ENCODE measurements at places on chromosomes 5 and 9.
A peak's percentile ranks its signal among the peaks of the same experiment; 100 is the strongest.

DNA sequence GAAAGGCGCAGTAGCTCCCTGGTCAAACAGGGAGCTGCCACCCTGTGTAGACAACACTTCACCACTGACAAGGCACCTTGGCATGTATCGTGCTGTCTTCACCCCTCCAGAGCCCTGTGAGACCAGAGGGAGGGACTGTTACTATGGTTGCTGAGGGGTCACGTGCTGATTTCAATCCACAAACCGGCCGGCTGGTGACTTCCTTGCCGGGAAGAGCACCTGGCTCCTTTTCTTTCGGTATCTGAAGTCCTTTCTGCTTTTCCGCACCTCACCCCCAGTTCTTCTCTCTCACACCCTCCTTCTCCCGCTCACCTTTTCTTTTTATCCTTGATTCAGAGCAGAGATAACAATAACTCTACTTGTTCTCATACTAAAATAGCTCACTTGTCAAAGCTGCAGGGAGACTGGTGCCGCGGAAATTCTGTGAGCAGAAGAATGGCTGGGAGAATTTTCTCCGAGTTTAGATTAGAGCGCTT lies 327.2 kb downstream of the ZSWIM6 start:
- DNase-seq: no peak

DNA sequence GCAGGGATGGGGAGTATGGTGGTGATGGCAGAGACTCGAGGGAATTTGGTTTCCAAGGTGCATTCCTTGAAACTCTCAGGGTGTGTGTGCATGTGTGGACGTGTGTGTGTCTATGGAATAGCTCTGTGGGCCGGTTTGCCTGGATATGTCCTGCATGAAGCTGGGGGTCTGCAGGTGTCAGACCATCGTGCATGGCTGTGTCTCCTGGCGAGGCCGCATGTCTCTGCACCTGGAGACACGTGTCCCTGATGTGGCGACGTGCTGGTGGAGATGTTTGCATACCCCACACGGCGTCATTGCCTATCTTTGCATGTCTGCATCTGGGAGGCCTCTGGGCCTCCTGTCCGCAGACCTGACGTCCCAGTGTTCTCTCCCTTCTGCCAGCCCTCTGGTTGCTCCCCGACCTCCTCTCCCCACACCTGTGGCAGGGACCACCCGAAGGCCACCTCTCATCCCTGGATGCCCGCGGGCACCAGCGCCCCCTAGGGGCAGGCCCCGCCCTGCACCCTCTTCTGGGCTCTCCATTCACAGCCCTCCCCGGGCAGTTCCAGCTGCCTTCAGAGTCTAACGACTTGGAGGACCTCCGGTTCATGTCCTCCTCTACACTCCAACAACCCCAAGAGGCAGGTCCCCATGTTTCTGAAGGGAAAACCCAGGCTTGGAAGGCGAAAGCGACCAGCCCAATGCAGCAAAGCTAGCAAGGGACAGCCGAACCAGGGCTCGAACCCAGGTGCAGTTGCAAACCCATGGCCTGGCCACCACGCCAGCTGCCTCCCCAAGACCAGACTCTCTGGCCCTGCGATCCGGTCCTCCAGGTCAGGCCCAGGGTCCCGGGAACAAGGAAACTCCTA lies 88.6 kb downstream of the LMX1B start:
- no peak for DNase-seq

- no peak for DNase-seq
These were observed 24.8 kb downstream of the STX17 start for GRCh38 chr9:99931155-99931840.

GRCh38 chr9:97632248-97632984 lies 752 bp downstream of the TSTD2 start:
- DNase-seq: peak; percentile 45

GRCh38 chr9:14103115-14103514 lies 210.8 kb downstream of the NFIB start:
- no peak for DNase-seq

DNA sequence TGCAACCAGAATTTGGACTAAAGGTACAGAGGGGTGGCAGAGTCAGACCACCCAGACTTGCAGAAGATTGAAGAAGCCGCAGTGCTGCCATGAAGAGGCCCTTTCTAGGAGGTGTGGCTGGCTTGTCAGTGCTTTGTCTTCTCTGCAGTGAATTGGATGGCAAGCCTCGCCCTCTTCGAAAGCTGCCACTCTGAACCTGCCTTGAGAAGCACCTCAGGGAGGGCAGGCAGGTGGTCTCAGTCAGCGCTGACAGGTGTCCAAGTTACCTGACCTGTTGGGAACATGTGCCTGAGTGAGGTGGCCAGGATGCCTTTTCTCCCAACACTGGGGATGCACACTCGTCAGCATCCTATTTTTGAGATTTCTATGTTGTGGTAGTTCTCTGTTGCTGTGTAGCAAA lies 6.2 kb downstream of the TENT4A start:
- DNase-seq: no peak

GRCh38 chr5:138514021-138514420 lies 29.0 kb downstream of the ETF1 start:
- DNase-seq: no peak

DNA sequence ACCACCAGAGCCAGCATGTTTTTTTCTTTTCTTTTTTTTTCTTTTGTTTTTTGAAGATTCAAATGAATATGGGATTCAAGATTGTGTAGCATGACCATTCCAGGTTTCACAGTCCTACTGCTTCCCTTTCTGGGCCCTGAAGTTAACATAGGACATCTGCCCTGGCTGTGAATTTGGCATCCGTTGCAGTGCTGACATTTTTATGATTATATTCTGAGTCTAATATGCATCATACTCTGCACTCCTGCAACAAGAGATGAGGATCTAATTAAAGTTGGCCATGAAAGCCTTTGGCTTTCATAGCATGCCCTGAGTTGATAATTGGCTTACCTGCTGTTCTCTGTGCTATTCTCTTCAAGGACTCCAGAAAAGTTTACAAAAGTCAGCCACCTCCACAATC lies 29.8 kb downstream of the C5orf22 start:
- DNase-seq: no peak

GRCh38 chr9:93776873-93777272 lies 178.3 kb downstream of the BARX1 start:
- no peak for DNase-seq

GRCh38 chr5:172659909-172660628 lies 19.0 kb downstream of the NEURL1B start:
- DNase-seq: peak; percentile 54

DNA sequence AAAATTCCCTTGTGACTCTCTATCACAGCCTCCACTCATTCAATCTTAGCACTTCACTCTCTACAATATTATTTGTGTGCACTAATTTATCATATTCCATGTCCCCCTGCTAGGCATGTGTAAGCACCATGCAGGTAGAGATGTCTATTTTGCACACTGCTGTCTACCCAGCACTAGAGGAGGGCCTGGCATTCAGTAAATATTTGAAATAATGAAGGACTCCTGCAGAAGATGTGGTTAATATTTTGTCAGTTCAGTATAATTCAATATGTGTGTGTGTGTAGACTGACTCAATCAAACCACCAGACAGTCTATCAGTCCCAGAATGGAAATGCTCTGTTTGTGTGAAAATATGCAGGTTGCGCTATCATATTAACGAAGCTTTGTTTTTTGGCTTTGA lies 313.6 kb upstream of the CDH6 start:
- DNase-seq: no peak

DNA sequence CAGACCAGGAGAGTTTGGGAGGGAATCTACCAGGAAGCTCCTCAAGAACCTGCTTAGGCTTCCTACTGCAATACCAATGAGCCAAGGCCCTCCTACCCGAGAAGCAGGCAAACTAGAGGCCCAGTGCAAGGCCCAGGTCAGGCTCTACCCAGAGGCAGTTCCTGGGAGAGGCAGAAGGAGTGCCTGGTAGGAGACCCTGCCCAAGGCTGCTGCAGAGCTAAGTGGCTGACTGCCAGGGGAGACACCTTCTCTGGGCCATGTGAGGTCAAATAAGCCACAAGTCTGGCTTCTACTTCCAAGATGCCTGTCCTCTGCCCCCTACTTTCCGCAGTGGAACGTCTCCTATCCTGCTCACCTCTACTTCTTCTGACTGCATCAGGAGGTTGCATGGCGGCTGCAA lies 17.8 kb downstream of the ACSL6 start:
- no peak for DNase-seq

DNA sequence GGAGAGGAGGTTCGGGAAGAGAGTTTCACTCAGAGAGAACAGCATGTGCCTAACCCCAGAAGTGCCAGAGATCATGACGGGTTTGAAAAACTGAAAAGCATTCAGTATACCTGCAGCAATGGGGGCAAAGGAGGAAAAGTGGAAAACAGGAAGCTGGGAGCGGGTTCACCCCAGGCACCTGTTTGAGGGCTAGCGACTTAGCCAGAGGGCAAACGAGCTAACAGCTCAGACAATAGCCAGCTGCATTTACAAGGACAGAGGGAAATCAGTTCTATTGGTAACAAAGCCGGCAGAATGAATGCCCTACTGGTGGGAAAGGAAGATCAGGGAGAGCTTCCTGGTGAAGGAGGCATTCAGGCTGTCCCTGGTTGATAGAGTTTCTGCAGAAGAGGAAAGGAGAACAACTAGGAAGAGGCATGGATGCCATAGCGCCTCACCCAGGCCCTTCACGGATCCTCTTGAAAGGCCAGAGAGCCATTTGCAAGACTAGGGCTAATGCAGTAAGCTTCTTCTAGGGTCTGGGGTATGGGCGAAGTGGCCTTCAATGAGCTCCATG lies 141.7 kb upstream of the ADRA1B start:
- DNase-seq: no peak

GRCh38 chr5:126519637-126520592 lies 75.1 kb downstream of the ALDH7A1 start:
- no peak for DNase-seq

DNA sequence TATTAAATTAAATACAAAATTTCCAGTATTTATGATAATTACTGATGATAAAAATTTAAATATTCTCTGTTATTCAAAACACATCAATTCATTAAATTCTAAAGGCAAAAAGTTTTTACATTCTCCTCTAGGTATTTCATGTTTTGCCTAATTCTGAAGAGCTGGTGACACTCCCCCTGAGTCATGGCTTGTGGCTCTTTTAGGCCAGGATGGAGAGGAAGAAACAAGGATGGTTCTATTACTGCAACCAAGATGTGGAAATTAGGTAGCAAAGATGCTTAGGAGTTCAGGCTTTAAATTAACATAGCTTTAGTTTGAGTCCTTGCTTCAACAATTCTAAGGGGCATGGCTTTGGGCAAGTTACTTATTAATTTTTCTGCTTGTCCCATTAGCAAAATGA lies 1295.8 kb downstream of the EFNA5 start:
- no peak for DNase-seq

DNA sequence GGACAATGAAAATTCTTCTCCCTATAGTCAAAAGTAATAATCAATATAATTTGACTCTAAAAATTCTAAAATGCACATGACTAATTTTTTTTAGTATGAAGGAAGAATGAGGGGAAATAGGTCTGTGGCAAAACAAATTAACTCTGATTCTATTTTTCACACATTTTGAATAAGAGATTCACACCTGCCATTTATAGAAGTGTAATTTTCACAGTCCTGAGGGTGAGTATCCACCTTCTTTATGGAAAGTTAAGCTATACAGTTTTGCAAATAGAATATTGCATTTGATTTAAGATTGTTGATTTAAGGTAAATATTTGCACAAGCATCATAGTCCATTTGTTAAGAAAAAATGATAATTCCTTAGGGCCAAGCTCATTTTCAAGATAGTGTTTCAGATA lies 417.7 kb downstream of the CHSY3 start:
- no peak for DNase-seq

DNA sequence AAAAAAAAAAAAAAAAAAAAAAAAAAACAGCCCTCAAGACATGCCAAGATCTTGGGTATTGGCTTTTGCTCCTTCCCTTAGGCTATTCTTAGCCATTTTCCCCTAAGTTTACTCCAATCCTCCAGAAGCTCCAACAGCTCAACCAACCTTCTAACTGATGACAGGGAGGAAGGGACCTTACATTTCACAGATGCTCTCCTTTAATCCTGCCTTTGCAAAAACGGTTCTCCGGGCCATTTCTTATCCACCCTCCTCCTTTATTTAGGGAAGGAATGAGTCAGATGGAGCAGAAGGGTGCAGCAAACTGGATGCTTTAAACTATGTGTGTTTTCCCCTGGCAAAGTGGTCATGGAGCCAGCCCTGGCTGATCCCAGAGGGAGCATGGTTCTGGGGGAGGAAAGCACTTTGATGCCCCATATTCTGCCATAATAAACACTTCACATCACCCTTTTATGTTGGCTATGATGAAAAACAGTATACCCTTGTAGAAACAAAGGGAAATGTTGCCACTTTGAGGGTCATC lies 369.4 kb upstream of the DMAC1 start:
- DNase-seq: no peak

DNA sequence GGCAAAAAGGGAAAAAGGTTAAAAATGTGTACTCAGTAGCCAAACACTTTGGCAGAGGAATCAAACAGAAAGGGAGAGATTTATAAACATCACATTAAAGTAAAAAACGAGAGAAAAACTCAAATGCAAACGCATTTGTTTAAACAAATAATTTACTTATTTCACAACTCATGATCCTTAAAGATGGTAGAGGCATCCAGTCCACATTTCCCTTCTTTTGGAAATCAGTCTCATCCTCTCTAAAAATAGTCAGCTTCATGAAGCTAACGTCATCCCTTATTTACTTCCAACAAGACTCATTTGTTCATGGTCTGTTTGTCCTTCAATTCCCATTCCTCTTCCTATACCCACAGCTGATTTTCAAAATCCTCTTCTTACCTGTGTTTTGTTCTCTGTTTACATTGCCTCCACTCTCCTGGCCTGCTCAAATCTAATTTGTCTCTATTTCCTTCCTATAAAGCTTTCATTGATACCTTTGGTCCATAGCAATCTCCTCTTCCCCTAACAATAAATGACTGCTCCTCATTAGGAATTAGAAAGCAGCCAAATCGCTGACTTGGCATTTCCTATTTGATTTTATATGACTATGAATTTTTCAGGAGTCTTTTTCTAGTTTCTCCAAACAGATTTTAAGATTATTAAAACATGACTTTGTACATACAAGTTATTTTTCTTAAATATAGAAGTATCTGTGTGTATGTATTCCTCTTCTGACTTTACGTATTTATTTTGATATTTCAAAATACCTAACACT lies 805.3 kb downstream of the TLE1 start:
- DNase-seq: no peak

GRCh38 chr9:21432672-21433425 lies 7.4 kb upstream of the IFNA1 start:
- DNase-seq: no peak

GRCh38 chr9:124450241-124450924 lies at the start of gene ADGRD2:
ADGRD2 (plus strand) TSS chr9:124450451; CDS start chr9:124451667, 1,216 bp downstream.
- no peak for DNase-seq

- DNase-seq: no peak
These were observed 121.0 kb downstream of the AUH start for GRCh38 chr9:91240596-91241165.

GRCh38 chr9:33840381-33840780 lies 23.4 kb downstream of the UBE2R2 start:
- DNase-seq: no peak

Measured in amniotic stem cell (primary cell).